ENCODE measurements at places on chromosomes 13 and 19. TPM values are rescaled to one million over a fixed set of nuclear protein-coding genes. Genes with fewer than 3 reads are reported as not detected.

- DNase-seq = no peak
Measured at GRCh38 chr19:30206187-30206586, 166.0 kb upstream of the ZNF536 start.

The PLEKHA4 gene
- 5.3 TPM for polyA plus RNA-seq

DNA sequence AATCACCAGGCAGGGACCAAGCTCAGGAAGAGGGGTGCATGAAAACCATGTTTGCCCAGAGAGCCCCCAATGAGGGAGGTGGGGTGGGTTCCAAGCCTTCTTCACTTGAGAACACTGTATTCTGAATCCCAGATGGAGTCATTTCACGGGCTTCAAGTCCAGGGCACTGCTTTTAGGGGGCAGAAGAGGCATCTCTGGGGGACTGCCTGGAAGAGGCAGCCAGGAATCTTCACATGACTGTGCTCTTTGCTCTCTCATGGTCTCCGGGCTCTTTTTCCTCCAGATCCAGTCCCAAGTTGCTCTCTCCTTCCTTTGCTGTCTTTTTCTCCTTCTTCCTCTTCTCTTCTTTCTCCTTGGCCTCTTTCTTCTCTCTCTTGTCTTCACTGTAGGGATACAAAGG lies 5.7 kb downstream of the SMIM24 start:
- DNase-seq = no peak

DNA sequence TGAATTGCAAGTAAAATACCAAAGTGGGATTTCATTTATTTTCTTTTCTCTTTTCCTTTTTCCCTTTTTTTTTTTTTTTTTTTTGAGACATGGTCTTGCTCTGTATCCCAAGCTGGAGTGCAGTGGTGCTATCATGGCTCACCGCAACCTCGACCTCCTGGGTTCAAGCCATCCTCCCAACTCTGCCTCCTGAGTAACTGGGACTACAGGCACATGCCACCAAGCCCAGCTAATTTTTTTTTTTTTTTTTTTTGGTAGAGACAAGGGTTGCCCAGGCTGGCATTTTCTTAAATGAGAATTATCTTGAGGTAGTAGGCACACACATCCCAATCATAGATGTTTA lies 68.5 kb upstream of the GPR183 start:
- no peak for DNase-seq

The CERS1 gene
- polyA plus RNA-seq = not detected

The PROZ gene
- polyA plus RNA-seq = 40.7 TPM

The RGL3 gene
- polyA plus RNA-seq = 5.7 TPM

The LGALS13 gene
- not detected for polyA plus RNA-seq

The CEBPA gene
- 32.9 TPM for polyA plus RNA-seq

- no peak for DNase-seq
Measured at GRCh38 chr13:39159846-39160370, 121.7 kb downstream of the NHLRC3 start.

Data from liver (tissue), 10 donors.